ENCODE measurements at places on chromosomes 5 and 9. TPM values are rescaled to one million over a fixed set of nuclear protein-coding genes. Genes with fewer than 3 reads are reported as not detected.

The LEAP2 gene
- 2.2 TPM for total RNA-seq

DNA sequence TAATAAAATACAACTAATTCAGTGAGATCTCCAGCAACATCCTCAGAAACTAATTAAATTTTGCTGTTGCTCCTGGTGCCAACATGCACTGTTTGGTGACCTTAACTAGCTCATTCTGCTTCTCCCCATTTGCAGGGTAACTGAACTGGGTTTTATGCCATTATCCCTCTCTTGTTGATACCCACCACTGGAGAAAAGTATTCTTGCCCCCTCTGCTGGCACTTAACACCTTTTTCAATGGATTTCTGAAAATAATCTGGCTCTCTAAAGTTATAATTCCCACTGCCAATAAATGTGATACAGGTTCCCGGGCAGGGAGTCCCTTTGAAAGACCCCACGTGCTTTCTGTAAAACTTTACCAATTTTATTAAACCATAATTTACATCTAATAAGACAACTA lies 394.3 kb downstream of the OSTF1 start:
- DNase-seq, result no peak

DNA sequence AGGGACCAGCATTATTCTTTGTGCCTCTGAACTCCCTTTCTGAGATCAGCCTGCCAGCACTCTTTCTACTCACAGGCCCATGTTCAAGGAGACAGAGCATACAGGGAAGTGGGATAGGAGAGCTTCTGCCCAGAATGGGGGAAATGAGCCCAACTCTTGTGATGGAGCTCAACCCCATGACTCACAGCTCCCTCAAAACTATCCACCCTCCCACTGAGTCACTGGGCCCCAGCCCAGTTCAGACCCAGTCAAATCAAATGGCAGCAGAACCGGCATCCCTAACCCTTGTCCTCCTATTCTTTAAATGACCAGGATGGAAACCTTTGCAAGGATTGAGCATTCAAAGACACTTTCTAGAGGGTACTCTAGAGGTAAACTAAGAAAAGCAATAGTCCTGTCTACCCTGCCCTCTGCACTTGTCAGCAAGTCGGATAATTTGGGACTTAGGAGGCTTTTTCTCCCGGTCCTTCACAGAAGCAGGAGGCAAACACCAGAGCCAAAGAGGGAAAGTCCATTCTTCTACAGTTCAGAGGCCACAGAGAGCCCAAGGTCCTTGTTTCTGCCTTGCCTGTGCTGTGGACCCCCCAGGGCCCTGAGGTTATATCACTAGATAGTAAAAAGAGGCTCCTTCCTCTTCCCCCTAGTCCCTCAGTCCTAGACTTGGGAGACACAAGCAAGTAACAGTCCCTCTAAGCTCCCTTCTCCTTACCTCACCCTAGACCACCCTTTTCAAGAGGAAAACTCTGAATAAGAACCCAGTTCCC lies 3.2 kb downstream of the ATOSB start:
- DNase-seq, result no peak

GRCh38 chr9:134210511-134210907 lies 46.1 kb upstream of the RNU6ATAC start:
- no peak for DNase-seq

- no peak for DNase-seq
Observed at GRCh38 chr5:141785135-141785534, 93.1 kb downstream of the PCDH1 start.

GRCh38 chr9:127885508-127886281 lies 8.2 kb upstream of the AK1 start:
- no peak for DNase-seq

DNA sequence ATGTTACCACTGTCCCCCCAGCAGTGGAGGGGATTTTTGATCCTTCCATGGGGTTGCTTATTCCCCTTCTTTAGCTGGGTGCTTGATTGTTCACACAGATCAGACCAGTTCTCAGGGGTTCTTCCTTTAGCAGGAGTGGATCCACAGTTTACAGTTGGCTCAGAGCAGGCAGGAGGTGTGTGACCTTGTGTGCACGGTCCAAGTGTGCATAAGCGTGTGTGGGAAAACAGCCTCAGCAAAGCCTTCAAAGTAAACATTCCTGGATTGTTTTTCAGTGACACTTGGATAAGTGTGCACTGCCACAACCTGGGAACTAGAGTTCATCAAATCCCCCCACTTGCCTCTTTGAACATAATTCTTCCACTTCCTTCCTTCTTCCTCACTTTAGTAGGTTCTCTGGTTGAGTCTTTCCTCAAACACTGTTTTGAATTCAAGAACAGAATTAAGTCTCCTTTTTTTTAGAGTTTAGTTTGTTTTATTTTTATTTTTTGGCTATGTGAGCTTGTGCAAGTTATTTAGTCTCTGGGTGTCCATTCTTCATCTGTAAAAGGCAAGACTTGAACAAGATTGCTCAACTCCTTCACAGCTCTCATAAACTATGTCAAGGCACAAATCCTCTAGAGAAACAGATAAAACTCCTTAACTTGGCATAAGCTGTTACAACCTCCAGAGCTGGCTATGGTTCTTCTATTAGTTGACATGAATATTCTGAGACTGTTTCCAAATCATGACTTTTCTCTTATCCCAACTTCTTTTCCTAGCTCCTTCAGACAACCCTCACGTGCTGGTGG lies 78.0 kb downstream of the OSMR start:
- no peak for DNase-seq

- DNase-seq, result no peak
Observed at GRCh38 chr9:81410201-81410600, 279.1 kb downstream of the TLE1 start.
